NCI-H1417 treated with DMSO at 0.1 percent for 48 hours (cell line): ENCODE measurements at places on chromosomes 5 and 9.

GRCh38 chr9:16447946-16448345 is 422.5 kb downstream of the BNC2 start:
- no peak for DNase-seq

DNA sequence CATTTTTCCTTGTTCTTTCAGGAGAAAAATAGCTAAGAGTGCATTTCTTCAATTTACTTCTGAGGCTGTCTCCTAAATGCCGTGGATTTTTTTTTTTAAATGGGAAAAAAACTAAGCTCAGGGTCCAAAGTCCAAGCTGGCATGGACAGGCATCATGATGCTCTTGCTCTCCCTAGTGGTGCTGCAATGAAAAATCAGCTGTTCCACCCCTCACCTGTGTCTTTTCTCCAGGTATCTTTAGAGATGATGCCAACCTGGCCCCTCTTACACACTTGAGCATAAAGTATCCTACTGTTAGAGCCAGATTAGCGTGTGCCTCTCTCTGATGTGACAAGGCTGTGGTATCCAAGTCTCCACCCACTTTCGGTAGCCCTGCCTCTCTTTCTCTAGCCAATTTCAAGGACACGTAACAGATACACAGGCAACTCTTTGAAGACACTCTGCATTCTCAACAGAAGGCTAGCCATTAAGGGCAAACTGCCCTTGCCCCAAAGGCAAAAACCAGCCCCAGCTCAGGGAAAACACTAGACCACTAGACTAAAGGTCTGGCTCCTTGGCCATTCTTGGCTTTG is 208.8 kb downstream of the SAXO1 start:
- DNase-seq = no peak

- DNase-seq = no peak
Observed at GRCh38 chr9:109248133-109248581, 72.7 kb downstream of the EPB41L4B start.

DNA sequence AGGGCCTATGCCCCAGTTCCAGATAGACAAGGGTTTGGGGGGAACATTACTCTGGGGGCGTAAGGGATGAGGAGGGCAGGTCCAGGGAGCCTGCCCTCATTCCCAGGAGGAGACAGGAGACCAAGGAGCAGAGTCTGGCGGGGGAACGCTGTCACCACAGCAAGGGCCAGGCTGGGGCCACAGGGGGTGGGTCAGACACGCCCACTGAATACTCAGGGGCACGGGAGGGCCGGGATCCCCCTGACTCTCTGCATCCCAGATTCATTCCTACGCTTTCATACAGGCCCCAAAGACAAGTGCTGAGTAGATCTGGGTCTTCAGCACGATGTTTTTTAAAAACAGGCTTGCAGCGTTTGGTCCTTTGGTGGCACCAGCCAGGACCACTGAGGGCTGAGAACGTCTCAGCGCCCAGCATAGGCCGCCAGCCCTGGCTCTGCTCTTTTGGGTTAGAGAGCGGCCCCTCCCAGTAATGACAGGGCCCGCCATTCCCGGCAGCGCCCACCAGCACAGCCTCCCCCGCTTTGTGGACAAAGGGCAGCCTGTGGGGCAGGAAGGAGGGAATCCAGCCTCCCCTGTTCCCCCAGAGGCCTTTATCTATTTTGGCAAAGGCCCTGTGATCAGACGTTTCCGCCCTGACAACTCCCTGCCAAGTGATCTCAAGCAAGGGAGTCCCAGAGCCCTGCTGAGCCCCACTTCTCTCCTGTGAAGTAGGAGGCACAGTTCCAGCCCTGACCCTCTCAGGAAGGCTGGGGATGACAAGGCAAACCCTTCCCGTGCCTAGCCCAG is 24.9 kb downstream of the NEK6 start:
- DNase-seq = no peak

GRCh38 chr5:35762368-35762767 is 94.3 kb upstream of the IL7R start:
- DNase-seq = no peak

- no peak for DNase-seq
Observed at GRCh38 chr5:168136340-168136739, 155.1 kb upstream of the WWC1 start.

DNA sequence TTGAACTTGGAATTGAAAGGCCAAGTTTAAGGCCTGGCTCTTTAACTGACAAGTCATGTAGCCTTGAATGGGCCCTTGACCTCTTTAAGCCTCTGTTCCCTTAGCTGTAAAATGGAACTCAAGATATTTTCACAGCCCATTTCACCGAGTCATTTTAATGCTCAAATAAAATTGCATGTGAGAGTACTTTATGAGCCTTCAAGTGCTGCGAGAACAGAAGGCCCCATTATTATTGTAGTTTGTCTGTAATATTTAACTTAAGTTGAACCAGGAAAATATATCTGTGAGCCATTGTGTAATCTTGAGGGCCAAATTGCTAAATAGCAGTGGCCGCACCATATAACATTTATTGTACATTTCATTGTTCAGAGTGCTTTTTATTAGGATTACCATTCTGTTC is 249.9 kb downstream of the NTRK2 start:
- DNase-seq = no peak

- no peak for DNase-seq
Observed at GRCh38 chr9:124022201-124023121, 10.9 kb downstream of the LHX2 start.

DNA sequence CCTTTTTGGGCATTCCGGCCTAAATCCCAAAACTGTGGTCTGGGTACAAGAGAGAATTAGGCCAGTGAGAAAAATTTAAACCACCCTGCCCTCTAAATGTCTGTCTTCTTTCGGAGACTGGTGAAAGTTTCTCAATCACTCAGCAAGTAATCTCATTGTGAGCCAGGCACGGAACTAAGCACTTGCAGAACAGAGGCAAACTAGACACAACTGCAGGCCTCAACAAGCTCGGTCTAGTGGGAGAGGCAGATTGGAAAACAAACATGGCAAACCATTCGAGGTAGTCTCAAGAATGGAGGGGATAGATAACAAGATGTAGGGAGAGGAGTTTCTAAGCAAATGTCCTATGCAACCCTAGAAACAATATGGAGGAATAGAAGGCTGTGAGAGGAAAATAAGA is 8.9 kb upstream of the C5orf58 start:
- DNase-seq = no peak

DNA sequence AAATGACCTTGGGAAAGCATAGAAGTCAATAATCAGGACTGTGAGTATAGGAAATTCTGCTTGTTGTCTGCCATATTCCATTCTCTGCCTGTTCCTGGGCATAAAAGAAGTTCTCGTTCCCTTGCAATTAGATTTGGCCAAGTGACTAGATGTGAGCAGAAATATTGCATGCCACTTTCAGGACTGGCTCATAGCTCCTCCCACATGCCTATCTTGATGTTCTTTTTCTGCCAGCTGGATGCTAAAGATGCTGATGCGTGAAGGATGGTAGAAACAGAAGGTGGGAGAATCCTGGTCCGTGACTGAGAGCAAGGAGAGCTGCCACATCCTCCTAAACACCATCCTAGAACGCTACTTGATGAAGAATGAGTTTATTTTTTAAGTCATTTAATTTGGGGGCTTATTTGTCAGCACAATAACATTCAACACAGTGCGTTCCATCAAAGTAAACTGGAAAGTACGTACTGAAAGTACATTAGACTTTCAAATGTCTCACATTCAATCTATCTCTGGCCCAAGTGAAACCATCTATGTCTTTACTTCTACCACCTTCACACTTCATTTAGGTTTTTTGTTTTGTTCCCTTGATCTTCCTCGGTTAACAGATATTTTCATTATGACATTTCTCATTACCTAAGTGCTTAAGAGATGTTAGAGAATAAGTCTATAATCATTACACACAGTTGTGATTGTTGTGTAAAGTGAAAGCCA is 648.5 kb downstream of the RAB3C start:
- no peak for DNase-seq

GRCh38 chr5:83204651-83205050 is 127.3 kb downstream of the XRCC4 start:
- DNase-seq = no peak

DNA sequence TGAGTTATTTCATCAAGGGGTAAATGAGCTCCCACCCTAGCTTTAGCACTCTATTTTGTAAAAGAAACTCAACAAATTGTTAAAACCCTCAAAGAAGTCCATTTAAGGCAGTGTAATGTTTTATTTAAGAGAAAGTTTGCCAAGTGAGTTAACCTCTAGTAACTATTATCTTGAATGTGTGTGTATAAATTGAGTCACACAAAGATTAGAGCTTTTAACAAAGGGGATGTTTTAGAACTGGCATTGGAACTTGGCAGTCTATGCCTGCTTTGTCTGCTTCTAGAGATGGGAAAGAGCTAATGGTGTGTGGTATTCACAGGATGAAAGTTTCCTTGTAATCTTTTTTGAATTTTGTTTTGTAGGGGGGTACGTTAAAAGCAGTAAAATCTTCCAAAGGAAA is 33.2 kb downstream of the KDM3B start:
- no peak for DNase-seq

DNA sequence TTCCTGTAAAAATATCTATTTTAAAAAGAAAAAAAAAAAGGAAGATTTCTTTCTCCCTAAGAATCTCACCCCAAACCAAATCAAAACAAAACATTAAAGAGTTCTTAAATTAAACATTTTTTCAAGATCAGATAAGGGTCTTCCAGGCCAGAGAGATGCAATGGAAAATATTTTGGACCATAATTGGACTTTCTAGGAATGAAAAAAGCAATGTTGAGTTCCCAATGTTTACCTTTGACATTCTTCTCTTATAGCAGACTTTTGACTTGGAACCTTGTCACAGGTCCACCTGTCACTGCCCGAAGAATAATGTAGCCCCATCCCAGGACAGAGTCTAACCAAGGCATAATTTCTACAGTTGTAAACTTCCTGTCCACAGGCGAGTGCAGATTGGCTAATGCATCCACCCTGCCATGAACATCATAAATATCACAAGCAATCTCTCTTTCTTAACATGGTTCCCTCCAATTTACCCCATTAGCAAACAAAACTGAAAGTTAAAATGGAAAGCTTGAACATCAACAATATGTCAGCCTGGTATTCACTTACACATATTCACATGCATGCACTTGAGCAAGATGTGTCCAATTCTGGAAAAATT is 121.7 kb upstream of the ZNF366 start:
- no peak for DNase-seq

- DNase-seq = no peak
Observed at GRCh38 chr5:65475895-65476294, 5.8 kb downstream of the ADAMTS6 start.

GRCh38 chr5:125038477-125038876 is 292.0 kb upstream of the ZNF608 start:
- DNase-seq = no peak

- DNase-seq = no peak
Observed at GRCh38 chr5:109611505-109611904, 78.2 kb upstream of the MAN2A1 start.

DNA sequence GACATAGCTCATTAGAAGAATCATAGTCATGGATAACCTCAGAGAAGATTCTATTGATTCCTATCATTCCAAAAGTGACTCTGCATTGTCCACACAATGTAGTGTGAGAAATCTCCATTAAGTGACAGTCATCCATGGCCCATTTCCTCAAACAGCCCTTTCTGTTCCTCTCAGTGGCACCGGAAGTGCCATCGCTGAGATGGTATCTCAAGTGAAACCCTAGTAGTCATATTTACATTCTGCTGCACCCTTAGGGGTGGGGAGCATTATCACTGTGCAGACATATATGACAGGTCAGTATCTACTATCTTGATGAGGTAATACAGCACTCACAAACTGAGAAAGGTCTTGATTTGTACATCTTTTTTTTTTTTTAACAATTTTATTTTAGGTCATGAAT is 55.4 kb upstream of the MIER3 start:
- DNase-seq = no peak

DNA sequence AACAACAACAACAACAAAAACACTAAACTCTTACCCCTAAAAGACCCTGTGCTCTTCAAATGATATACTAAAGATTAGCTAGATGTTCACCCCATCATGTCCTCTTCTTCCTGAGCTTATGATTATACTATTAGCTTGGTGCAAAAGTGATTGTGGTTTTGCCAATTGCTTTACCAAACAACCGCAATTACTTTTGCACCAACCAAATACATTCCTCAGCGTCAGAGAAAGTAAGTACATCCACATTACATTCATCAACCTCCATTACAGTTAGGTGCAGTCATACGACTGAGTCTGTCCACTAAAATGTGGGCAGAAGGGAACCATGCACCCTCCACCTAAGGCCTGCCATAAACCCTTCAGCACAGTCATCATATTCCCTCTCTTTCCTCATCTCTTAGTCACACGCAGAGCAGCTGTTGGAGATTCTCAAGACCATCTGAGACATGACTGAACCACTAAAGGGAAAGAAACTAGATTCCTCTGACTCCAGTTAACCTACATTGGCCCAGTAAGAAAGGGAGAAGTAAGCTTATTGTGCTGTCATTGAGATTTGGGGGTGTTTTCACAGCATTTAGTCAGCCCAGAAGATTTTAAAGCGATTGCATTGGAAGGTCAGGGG is 181.6 kb upstream of the TLE4 start:
- DNase-seq = no peak

- no peak for DNase-seq
Observed at GRCh38 chr9:112898872-112899311, 8.2 kb upstream of the SLC46A2 start.

DNA sequence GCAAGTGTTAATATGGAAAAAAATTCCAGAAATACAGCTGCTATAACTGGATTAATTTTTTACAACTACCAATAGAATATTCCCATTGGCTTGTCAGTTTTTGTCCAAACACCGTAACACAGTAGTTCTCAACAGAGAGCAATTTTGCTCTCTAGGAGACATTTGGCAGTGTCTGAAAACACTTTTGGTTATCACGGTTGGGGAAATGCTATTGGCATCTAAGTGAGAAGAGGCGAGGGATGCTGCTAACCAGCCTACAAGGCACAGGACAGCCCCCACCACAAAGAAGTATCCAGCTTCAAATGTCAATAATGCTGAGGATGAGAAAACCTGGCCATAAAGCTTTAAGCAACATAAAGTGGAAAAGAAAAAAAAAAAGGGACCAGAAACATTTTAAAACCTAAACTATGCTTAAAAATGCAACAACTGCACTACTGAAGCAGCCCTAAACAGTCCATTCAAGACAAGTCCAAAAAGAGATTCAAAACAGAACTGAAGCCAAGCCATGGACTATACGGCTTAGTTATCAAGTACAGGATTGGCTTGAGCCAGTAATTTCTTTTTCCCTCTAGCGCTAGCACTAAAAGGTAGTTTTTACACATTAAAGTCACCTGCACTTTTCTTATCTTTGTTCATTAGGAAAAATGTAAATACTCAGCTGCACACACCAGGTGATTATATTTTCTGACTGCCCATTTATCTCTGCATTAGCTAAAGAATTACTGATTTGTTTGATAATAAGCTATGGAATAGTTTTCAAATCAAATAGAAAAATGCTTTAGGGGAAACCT is 83.9 kb downstream of the NR3C1 start:
- DNase-seq = no peak

- no peak for DNase-seq
Observed at GRCh38 chr5:151038412-151038745, 18.0 kb downstream of the GPX3 start.

- no peak for DNase-seq
Observed at GRCh38 chr9:74336161-74336560, 161.0 kb upstream of the RORB start.

DNA sequence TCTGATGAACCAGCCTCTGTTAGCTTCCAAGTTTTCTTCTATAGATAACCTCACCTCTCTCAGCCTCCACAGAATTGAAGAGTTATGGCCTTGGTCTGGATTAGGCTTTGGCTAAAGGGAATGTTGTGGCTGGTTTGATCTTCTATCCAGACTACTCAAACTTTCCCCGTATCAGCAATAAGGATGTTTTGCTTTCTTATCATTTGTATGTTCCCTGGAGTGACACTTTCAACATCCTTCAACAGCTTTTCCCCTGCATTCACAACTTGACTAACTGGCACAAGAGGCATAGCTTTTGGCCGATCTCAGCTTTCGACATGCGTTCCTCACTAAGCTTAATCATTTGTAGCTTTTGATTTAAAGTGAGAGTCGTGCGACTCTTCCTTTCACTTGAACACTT is 28.1 kb upstream of the GNE start:
- DNase-seq = no peak
